Upper lobe of right lung (tissue), 1 donor: ENCODE measurements at places on chromosomes 16 and 17.
A peak's percentile ranks its signal among the peaks of the same experiment; 100 is the strongest.

DNA sequence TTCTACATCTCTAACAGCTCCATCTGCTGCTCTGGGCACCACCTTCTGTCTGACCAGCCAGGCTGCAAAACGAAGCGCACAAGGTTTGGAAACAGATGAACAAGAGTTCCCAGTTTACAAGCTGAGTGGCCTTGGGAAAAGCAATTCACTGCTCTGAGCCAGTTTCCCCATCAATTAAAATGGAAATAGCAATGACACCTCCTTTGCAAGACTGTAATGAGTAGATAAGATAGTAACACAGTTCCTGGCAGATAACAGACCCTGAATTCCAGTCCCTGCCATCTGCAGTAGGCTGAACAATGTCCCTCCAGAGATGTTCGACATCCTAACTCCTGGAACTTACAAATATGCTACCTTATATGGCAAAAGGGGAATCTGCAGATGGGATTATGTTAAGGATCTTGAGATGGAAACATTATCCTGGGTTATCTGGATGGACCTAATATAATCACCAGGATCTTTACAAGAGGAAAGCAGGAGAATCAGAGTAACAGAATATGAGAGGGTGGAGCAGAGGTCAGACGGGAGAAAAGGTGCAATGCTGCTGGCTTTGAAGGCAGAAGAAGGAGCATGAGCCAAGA is 27.9 kb downstream of the CPPED1 start:
- no peak for DNase-seq

- peak; percentile 73 for DNase-seq
Observed at GRCh38 chr17:30379303-30379902, 676 bp downstream of the CPD start.

GRCh38 chr16:47519546-47519945 is 58.4 kb downstream of the PHKB start:
- no peak for DNase-seq

GRCh38 chr16:84725481-84726078 is 25.8 kb downstream of the USP10 start:
- no peak for DNase-seq

DNA sequence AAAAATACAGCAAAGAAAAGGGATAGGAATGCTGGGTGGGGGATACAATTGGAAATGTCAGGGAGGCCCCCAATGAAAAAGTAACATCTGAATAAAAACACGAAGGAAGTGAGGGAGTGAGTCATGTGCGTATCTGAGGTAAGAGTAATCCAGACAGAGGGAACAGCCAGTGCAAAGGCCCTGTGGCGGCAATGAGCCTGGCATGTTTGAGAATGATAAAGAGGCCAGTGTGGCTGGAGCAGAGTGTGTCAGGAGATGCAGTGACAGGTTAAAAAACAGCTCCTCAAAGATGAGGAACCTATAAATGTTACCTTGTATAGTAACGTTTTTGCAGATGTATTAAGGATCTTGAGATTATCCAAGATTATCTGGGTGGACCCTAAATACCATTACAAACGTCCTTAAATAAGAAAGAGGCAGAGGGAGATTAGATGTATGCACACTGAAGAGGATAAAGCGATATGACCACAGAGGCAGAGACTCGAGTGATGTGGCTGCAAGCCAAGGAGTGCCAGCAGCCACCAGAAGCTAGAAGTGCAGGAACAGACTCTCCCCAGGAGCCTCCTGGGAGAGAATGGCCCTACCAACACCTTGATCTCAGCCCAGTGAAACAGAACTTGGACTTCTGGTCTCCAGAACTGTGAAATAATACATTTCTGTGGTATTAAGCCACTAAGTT is 17.8 kb upstream of the SLC35B1 start:
- no peak for DNase-seq

DNA sequence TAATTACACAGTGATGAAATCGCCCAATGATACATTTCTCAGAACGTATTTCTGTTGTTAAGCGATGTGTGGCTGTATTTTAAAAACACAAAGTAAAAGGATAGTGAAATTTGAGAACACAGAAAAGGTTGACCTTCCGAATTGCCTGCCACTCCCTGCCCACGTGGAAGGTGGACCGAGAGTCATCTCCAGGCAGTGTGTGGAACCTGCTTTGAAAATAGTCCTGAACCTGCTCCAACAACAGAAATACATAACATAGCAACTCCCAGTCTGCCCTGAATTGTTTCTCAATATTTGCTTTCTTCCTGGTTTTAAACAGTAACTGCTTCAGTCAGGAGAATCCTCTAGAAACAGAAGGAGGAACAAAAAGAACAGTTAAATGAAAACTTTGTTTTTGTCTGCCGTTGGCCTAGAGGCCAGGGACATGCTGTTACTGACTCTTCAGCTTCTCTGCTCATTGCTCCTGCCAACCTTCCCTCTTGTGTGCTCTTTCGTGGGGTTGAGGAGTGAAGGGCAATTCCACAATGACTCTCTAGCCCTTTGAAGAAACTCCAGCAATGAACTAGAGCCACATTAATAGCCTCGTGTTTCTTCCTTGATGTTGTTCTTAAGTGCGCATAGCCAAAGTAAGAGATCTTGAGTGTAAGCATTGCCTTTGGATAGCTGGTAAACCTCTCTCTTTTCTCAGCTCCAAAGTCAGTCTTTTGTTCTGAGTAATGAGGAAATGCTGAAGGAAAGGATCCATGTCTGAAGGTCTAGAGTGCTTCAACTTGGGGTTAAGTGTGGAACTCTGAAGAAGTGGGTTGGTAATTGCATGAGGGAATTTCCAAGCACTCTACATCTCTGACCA is 452.5 kb upstream of the CCL2 start:
- no peak for DNase-seq

- peak; percentile 76 for DNase-seq
Observed at GRCh38 chr16:2520784-2521531, 787 bp downstream of the AMDHD2 start.

- DNase-seq = no peak
Observed at GRCh38 chr17:41434415-41434814, 6.4 kb downstream of the KRT38 start.

DNA sequence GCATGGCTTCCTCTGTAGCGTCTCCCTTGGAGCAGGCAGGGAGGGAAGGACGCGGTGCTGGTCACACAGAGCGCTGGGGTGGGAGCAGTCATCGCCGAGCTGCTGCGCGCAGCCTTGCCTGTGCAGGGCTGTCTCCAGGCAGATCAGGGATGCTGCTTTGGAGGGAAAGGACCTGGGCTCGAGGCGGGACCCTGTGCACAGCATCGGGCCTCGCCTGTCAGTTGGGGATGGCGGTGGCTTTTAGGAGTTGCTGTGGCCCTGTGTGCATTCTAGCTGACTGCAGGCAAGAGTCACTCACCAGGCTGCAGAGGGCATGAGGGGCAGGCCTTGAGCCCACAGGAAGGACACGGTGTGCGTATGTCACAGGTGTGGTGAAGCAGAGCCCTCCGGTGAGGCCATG is 10.1 kb downstream of the ACSF3 start:
- no peak for DNase-seq

DNA sequence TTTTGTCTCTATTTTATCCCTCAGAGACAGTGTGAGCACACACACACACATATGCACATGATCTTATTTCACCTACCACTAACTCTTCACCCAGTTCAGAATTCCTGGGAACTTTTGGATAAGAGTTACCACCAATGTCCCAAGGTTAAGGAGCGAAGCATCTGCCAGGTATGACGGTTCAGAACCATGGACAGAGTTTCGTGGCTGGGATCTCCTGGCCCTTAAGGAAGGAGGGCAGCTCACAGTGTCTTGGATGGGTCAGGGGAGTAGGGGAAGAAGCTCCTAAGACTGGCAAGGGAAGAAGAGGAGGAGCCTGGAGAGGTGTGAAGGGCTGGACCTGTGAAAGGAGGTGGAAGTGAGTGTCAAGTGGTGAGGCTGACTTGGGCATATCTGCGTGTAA is 23.0 kb upstream of the TMEM132E start:
- no peak for DNase-seq

- no peak for DNase-seq
Observed at GRCh38 chr17:57136355-57136754, 51.3 kb downstream of the AKAP1 start.

DNA sequence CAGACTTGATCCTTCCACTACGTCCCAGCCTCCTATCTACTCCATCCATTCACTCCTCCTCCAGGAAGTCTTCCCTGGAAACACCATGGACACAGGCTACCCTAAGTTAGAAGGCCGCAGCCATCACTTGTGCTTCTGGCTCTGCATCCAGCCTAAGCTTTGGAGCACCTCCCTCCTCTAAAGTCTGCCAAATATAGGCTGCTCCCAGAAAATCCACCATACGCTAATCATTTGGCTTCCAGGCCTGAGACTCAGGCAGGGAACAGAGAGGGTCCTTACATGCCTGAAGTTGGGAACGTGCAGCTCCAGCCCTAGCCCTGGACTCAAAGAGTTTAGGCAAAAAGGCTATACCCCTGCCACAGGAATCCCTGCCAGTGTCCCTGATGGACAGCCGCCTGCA is 6.7 kb downstream of the PCGF2 start:
- no peak for DNase-seq

DNA sequence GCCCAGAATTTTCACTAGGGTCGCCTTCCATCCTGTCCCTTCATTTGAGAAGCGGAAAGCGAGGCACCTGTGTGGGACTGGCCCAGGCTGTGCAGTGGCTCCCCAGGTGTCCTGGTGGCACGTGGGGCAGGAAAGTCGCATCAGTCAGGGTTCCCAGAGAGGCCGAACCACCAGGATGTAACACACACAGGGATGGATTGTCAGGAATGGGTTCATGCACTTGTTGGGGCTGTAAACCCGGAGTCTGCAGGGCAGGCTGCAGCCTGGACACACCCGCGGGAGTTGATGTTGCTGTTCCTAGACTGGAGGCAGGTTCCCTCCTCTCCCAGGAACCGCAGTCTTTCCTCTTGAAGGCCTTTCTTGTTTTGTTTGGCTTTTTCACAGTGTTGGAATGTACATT is 30.7 kb upstream of the RPTOR start:
- DNase-seq = no peak

GRCh38 chr17:44931376-44931775 is 16.1 kb upstream of the GFAP start:
- DNase-seq = peak; percentile 34
